ENCODE measurements at places on chromosomes 11 and 22.
A peak's percentile ranks its signal among the peaks of the same experiment; 100 is the strongest.

DNA sequence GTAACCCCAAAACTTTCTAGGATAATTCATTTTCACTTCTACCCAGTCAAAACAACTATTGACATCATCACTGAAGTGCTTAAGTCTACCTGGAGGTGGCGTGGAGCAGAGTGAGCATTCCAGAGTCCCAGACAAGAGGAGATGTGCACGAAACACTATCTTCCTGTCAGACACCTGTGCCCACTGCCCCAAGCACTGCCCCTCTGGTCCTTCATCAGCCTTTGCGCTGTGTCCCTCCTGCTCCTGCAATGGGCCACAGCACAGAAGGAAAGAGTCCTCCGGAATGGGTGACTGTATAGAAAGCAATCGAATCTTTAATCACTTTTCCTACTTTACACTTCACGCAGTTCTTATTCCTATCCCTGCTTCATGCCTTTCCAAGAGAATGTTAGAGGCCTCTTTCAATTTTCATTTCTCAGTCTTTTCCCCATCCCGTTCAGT is 512 bp upstream of the GRIA4 start:
- DNase-seq, result no peak

DNA sequence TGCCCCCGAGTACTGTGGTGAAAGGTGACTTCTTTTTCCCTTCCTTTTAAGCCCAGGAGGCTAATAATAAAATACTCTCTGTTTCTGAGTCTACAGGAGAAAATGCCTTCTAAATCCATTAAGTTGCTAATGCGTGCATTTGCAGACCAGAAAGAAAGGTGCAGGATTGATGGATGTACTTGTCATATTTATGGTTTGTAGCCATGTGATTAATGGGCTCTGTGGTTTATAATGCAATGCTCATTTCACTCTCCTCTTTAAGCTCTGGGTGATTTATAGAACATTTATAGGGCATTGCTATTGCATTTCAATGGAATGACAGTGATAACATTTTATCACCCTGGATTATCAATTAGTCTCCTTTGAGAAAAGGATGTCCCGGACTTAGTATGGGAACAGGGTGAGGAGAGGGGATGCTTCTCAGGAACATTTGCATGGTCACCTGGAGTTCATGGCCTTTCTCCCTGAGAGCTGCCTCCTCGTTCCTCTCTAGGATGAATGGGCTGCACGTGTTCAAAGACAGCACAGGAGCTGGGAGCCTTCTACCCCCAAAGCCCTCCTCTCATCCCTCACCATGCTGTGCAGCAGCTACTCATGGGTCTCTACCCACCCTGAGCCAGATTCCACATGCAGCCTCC is 82.8 kb upstream of the HMGXB4 start:
- DNase-seq, result no peak

DNA sequence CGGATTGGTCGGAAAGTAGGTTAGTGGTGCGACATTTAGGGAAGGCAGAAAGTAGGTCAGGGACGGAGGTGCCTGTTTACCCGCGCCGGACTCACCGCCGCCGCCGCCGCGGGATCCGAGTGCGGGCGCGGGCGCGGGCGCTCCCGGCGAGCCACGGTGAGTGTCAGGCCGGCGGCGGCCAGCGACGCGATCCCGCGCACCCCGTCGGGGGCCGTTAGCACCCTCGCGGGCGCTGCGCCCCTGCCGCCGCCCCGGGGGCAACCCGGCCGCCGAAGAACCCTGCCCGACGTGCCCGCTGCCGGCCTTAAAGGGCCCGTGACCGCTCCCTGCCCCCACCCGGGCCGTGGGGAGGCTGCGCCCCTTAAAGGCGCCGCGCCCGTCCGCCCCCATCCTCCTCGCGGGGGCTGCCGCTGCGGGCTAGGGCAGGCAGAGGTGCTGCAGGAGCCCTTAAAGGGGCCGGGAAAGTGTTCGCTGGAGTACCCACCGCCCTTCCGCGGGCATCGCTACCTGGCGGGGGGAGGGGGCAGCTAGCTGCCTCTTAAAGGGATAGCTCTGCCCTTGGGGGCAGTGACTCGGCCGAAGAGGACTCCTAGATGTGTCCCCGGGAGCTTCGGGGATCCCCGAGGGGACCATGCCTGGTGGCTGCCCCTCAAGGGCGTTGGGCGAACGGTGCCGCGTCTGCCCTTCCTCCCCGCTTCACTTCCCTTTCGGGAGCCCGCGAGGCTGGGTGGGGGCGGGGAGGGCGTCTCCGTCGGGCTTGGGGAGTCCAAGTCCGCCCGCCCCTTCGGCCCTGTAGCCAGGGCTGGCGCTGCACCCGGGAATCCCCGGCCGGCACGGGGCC is at the start of gene BMAL1:
TSS of gene BMAL1 (plus strand) at position 23 of the 841 bp plus-strand sequence. CDS start 76,519 bp downstream, outside the sequence.
- DNase-seq, result no peak

DNA sequence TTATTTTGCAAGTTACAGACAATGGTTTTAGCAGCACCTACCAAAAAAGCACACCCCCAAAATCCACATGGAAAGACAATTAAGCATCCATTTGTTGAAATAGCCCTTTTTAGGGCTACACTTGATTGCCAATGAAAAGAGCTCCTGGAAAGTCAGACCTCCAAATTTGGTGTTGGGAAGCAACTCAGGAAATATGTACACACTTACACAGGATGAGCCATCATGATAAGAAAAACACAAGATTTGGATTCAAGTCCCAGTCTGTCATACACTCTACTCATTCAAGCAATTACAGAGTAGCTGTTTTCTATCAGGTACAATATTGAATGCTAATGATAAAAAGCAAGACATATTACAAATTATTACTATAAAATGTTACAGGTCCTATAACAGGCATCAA is 31.5 kb downstream of the FAM168A start:
- no peak for DNase-seq

- DNase-seq, result no peak
These were observed 24.3 kb downstream of the EMSY start for GRCh38 chr11:76469141-76469540.

GRCh38 chr11:120884154-120885020 is 139.5 kb upstream of the TBCEL start:
- DNase-seq, result no peak

DNA sequence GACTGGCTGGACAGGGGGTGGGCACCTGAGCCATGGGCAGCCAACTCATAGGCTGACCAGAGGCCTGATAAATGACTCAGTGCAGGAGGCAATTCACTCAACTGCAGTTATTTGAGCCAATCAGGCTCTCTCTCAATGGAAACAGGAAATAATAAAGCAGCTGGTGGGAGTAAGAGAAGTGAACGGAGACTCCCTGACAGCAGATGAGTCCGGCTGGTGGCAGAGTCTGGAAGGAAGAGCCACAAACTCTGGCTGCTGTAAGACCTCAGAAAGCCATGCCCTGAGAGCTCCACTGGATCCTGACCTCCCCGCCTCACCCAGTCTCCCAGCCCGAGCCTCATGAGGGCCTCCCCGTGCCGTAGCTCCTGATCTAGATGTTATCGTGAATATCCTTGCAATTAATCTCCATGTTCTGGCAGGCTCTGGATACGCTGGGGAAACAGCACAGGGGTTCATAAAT is 69.8 kb downstream of the TRIM29 start:
- peak; percentile 2 for DNase-seq

- DNase-seq, result no peak
These were observed 62.5 kb upstream of the CRTAM start for GRCh38 chr11:122775675-122776271.

DNA sequence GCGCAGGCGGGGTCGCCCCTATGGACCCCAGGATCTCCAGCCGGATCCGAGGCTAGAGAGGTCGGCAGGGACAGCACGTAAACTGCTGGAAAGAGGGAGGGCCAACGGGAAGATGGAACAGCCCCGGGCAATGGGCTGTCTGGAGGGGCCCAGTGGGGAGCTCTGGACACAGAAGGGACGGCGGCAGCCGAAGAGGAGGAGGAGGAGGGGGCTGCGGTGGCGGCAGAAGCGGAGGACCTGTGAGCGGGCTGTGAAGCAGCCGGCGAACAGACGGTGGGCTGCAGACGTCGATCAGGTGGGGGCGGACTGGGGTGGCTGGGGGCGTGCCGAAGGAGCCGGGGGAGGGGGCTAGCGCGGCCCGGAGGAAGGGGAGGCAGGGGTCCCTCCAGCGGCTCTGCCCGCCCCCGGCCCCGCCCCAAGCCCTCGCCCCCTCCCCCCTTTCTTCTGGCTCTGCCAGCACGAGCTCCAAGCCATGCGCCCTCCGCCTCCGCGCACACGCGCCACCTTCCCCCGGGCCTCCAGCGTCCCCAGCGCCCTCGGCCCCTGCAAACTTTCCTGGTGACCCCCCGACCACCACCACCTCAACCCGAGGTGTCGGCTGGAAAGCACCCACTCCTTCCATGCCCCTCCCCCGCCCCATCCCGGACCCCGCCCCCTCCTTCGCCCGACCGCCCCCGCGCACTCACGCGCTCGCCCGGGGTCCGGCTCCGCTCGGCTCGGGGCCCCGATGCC is 432 bp downstream of the TNKS1BP1 start:
- no peak for DNase-seq

GRCh38 chr11:22869325-22869724 is 9.1 kb upstream of the CCDC179 start:
- no peak for DNase-seq

- DNase-seq, result no peak
These were observed 184.3 kb downstream of the IGLL1 start for GRCh38 chr22:23395530-23396361.

DNA sequence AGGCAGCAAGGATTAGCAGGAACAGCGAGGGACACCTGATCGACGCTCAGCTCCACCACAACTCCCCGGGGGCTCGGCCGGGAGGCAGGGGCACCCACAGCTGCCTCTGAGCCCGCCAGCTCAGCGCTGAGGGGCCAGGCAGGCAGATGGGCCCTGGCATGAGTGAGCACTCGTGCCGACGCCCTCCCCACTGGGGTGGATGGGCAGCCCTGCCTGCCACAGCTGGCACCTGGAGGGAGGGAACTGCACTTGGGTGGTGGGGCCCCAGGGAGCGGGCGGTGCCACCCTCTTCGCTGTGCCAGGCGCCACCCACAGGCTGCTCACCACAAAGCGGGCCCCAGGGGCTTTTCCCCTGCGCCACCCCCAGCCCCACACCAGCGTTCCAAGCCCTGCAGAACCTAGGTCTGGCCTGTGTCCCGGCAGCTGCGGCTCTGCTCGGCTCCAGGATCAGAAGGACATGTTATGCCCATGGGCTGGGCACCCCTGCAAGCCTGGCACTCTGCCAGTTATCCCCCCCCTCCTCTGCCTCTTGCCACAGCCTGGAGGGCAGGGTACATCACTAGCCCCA is 28.8 kb downstream of the WNT7B start:
- DNase-seq, result no peak

- no peak for DNase-seq
These were observed 9.7 kb downstream of the MAML2 start for GRCh38 chr11:96333191-96333719.

- DNase-seq, result no peak
These were observed 142.6 kb downstream of the BRD1 start for GRCh38 chr22:49685116-49685515.

GRCh38 chr11:15723966-15724365 is 609.2 kb downstream of the INSC start:
- no peak for DNase-seq

DNA sequence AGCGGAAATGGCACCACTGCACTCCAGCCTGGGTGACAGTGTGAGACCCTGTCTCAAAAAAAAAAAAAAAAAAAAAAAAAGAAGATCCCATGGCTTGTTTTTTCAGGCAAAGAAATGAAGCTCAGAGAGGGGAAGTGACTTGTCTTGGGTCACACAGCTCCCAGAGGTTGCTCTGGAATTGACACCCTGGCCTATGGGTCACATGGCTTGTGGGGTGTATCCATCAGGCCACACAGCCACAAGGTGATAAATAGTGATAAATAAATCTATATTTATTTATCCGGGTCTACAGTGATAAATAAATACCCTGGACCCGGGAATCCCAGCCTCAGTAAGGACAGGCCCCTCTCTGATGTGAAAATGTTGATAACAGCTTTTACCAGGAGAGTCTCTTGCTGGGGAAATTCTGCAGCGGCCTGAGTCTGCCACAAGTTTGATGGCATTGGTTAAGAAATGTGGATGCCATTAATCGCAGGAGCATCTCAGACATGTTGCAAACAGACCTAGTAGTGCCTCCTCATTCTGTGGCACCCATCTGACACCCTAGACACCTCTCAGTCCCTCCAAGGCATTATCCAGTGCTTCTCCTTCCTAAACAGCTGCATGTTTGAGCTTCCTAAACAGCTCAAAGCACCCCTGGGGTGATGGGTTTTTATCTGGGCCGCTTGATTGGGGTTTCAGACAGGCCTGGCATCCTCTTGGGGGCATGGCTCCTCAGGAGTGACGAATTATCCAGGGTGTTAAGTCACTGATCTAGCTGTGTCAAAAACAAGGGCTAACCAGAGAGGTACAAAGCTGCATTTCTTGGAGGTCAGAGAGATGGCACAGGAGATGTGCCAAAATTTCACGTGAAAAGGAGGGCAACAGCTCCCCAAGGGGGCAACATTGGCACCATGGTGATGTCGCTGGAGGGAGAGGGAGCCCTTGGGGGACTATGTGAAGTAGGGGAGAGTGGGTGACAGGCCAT is 1.9 kb upstream of the EMID1 start:
- no peak for DNase-seq

DNA sequence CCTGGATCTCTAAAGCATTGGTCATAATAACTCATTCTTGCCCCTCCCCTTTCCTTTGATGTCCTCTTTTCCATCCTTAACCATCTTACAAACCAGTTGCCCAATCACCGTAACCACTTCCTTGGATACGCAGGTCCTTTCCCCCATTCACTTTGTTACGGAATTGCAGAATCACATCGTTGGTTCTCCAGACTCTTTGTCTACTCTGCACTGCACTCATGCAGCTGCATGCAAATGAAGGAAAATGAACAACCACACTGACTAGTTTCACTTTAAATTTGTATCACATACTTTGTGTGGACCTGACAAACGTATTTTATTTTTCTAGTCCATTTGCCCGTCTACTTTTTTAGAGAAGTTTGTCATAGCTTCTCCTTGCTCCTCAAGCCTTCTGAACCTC is 69.9 kb downstream of the SLC5A12 start:
- no peak for DNase-seq

DNA sequence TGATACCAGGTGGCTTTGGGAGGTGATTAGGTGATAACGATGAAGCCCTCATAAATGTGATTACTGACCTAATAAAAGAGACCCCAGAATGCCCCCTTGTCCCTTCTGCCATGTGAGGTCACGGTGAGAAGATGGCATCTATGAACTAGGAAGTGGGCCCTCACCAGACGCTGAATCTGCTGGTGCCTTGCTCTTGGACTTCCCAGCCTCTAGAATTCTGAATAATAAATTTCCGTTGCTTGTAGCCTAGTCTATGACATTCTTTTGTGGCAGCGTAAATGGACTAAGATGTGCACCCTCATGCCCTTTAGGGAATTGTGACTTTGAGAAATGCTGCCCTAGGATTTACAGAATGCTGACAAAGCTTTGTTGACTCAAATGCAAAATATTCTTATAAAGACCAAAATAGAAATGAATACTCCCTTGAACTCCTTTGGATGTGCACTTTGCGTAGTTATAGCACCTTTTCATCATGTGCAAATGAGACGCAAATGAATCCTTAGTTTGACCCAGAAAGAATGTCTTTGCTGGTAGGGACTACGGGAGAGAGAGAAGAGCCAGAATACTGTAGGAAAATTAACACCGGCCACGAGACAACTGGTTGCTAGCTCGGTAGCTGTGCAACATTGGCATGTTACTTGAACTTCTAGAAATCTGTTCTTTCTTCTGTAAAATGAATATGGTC is 24.8 kb upstream of the EHF start:
- no peak for DNase-seq

GRCh38 chr11:32318071-32319055 is 117.0 kb downstream of the WT1 start:
- no peak for DNase-seq
